ENCODE measurements at places on chromosomes 3 and 15.

GRCh38 chr15:95129574-95129973 is 898.2 kb downstream of the MCTP2 start:
- DNase-seq: no peak

GRCh38 chr15:67372986-67373675 is 118.5 kb downstream of the IQCH start:
- DNase-seq: no peak

DNA sequence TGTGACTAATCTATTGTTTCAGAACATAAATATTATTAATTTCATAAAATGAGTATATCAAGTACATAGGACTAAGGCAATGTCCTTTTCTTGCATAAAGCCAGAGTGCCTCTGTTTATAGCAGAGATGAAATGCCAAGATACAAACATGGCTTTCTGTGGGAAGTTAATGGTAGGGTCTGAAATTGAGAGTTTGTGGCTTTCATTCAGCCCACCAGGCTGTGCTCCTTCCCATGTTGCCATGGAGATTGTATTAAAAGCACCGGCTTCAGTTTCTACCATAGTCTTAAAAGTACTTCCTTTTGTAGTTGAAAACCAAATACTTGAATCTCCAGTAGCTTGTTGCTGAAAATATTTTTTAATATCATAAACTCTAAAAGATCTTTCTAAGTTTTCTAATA is 114.0 kb downstream of the LRRC28 start:
- no peak for DNase-seq

DNA sequence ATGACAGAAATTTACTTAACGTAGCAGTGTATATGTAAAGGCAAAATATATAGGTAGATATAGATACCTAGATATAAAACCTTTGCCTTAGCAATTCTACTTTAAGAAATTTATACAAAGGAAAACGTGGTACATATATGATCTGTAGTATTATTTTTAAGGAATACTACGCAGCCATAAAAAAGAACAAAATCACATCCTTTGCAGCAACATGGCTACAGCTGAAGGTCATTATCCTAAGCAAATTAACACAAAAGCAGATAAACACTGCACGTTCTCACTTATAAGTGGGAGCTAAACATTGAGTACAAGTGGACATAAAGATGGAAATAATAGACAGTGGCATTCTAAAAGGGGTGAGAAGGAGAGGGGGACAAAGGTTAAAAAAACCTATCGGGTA is 14.8 kb upstream of the LIPC start:
- DNase-seq: no peak

- DNase-seq: no peak
Measured at GRCh38 chr3:5543047-5543446, 355.5 kb downstream of the EDEM1 start.

- DNase-seq: no peak
Measured at GRCh38 chr3:52198643-52199608, 966 bp downstream of the ALAS1 start.

GRCh38 chr15:26475554-26475953 is 297.3 kb downstream of the GABRB3 start:
- no peak for DNase-seq

GRCh38 chr15:82647835-82648256 is 683 bp upstream of the CPEB1 start:
- peak; percentile 4 for DNase-seq

DNA sequence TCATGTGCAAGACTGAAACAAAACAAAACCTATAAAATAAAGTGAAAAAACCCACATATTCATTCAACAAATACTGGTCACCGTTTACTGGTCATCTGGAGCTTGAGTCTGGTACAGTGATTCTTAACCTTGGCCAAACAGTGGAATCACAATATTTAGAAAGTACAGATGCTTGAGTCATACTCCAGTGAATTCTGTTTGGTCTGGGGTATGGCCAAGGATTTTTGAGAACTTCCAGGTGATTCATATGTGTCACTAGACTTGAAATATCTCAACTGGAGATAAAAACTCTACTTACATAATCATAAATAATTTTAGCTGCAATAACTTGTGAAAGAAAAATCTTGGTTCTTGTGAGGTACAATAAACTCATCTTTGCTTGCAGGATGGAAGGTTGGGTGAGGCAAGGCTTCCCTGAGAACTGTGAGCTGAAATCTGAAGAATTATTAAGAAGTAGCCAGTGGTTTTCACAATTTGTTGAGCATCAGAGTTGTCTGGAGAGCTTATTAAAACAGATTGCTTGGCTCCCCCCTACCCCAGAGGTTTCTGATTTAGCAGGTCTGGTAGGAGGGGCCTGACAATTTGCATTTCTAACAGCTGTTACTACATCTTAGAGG is 9.6 kb downstream of the NEK11 start:
- peak; percentile 53 for DNase-seq

DNA sequence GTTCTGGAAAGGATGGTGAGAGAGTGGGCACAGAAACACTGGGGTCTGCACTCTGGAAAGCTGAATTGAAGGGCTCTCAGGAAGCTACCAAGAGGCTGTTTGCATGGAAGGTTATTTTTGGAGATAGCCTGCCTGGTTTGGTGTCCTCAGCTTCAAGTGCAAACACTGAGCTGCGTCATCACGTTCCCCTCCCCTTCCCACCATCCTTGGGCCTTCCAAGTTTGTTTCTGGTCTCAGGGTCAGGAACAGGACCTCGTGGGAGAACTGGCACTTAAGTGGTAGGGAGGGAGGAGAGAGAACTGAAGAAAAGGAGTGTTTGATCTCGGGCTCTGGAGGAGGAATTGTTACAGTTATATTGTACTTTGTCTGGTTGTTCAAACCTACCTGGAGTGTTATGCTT is 10.6 kb downstream of the ST6GAL1 start:
- DNase-seq: no peak

GRCh38 chr3:152688313-152688712 is 146.6 kb upstream of the P2RY1 start:
- DNase-seq: peak; percentile 64

DNA sequence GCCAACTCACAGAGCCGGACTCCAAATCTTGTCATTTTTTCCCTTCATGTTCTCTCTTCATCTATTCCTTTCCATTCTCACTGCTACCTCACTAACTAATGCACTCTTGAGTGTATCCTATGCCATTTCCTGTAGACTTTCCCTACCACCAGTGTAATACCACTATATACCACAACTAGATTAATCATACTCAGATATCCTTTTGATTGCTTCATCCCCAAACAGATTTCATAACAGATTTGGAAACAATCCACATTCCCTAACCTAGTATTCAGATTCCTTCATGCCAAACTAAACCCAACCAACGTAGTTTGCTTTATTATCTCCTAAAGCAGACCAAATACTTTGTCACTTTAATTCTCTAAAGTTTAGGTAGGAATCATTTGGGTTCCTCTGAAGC is 2.6 kb upstream of the PLOD2 start:
- DNase-seq: peak; percentile 97

DNA sequence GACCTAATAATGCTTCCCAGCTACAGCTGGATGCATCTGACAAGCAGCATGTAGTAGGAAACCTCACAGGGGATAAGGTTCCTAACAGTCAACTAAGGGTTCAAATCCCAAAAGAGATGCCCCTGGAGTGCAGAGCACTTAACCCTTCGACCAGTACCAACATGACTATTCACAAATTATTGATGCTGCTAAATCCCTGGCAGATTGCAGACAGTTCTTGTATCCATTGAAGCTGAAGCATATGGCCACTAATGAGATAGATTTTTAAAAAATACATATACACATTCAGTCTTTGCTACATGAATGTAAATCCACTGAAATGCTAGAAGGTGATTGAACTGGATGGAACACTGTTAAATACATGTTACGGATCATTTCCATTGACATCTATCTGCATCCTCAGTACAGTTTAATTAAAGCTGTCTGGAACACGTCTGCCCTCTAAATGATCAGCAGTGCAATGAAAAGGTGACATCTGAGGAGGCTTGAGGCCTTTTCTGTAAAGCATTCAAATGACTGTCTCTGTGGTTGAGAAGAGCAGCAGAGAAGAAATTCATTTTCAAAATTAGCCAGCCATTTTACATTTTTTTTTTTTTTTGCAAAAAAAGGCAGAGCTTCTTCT is 19.5 kb upstream of the NANOGP8 start:
- DNase-seq: no peak

DNA sequence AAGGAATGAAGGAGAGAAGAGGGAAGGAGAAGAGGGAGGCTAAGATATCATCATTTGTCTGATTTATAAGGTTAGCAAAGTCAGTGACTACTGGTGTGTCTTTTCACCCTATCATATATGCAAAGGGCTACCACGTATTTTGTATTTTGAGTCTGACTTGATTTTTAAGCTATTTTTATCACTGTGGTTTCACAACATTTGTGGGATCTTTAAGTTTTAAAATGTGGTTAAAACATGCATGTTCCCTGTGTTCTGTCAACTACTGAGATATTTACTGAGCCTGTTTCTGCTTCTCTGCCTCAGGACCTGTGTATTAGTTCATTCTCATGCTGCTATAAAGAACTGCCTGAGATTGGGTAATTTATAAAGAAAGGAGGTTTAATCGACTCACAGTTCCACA is 22.5 kb upstream of the SPTSSB start:
- DNase-seq: no peak

DNA sequence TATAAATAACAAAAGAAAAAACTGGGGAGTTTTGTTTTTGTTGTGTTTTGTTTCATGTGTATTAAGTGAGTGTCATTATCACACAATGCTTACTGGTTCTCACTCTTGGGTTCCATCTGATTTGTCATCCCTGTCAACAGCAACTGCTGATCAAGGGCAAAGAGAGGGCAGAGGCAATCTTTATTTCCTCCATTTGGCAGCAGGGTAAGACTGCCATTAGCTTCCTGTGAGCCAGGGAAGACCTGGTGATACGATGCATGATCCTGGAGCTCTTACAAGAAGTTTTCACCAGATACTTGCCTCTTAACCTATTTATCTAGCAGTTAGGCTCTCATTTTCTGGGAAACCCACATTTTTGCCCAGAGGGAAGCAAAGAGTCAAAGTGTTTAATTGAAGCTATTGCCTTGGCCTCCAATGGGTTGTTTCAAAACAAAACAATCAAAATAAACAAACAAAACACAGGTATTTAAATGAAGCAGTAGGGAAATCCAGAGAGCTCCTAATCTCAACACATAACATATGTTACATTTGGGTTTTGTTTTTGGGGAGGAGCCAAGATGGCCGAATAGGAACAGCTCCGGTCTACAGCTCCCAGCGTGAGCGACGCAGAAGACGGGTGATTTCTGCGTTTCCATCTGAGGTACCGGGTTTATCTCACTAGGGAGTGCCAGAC is 529.8 kb downstream of the MAGI1 start:
- DNase-seq: no peak

DNA sequence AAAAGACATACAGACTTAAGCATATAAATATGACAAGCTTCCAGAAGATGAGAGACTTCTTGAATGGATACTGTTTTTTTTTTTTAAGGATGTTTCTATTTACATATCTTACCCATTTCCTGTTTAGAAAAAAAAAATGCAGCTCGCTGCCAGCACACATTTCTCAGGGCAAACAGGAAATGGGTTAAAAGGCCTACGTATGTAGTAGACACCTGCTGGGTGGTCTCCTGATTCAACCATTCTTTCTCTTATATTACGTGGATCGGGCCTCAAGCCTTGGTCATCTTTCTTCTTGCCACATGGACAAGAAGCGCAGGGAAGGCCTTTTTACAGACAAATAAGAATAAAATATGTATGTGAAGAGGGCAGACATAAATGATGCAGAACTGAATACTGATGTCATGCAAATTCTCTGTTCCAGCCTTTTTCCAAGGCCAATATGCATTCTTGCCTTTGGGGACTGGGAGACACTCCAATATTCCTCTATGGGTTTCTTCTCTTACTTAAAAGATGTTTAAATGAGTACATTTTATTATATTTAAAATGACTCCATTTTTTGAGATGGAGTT is 35.0 kb upstream of the TJP1 start:
- peak; percentile 52 for DNase-seq

DNA sequence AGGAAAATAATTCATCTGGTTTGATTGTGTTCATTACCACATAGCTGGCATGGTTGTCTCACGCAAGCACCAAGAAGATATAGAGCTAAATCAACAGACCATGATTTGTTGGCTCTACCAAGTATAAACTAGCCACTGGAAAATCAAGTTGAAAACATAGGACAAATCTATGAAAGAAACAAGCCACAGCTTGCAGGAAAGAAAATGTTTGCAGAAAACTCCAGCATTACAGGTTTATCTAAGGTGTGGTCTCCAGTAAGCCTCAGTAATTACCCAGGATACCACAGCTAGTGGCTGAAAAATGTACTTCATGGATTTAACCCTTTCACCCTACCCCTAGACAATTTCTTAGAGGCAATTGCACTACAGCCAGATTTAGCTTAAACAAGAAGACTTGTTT is 340.6 kb downstream of the SOX2 start:
- DNase-seq: no peak

GRCh38 chr15:39154227-39154638 is 426.6 kb upstream of the THBS1 start:
- DNase-seq: peak; percentile 10

DNA sequence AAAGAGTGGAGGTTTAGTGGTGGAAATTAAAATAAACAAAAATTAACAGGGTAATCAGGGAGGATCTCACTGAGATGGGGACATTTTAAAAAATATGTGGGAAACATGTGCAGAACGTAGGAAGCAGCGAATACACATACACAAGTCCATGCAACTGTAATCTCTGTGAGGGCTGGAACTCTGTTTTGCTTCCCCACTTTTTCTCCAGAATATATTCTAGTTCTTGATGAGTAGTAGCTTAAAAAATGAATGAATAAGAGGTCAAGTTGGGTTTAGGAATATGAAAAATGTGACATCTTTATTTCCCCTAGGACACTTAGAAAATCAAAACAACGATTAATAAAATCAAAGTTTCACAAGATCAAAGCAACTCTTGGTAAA is 312.2 kb upstream of the ZNF717 start:
- peak; percentile 6 for DNase-seq

- no peak for DNase-seq
Measured at GRCh38 chr3:155217591-155217990, 75.9 kb downstream of the STRIT1 start.

DNA sequence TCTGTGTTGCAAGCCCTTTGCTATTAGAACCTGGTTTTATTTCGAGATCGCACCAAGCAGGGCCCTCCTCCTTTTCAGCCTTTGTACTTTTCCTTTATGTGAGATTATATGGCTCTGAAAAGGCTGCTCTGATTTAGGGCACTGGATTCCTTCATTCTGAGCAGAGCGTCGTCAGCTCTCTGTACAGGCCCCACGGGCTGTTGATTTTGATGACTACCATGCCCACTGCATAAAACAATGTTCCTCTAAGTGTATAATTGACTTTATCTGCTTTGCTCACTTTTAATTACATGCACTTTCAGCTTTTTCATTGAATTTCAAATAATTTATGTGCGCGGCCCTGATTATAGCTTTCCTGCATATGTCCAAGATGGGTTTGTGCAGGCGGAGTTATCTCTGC is 4.4 kb upstream of the PSMD6 start:
- no peak for DNase-seq

DNA sequence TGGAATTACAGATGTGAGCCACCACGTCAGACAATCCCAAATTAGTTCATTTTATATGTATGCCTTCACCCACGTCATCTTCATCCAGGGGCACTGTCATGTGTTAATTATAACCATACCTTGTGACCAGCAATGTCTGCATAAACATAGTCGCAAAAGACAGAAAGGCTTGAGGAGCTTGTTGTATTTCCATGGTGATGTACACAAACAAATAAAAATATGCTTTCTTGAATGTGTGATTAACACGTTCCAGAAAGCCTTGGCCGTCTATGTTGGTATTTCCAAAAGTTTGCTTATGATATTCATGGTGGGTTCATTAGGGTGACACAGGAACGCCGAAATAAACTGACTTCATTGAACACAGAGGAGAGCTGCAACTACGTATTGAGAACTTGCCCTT is 524.7 kb upstream of the ZNF717 start:
- peak; percentile 4 for DNase-seq
